ENCODE measurements at places on chromosomes 2 and 18. TPM values are rescaled to one million over a fixed set of nuclear protein-coding genes. Genes with fewer than 3 reads are reported as not detected.

The C1QL2 gene
- total RNA-seq: 4.1 TPM

The PAIP2B gene
- total RNA-seq: 20.4 TPM

The IL36B gene
- not detected for total RNA-seq

The NPAS2 gene
- 9.5 TPM for total RNA-seq

The NAT8 gene
- total RNA-seq: not detected

The UGT1A5 gene
- 0.16 TPM for total RNA-seq

The SLC23A3 gene
- total RNA-seq: 1.3 TPM

The UBE2F gene
- 62.1 TPM for total RNA-seq

The C2orf80 gene
- total RNA-seq: not detected

The MRPS5 gene
- 56.2 TPM for total RNA-seq

The CIDEA gene
- 0.55 TPM for total RNA-seq

The STPG4 gene
- not detected for total RNA-seq

The ABCB11 gene
- total RNA-seq: 0.38 TPM

Measured in camera-type eye (tissue), 1 donor.